ENCODE measurements at places on chromosomes 5 and 9. TPM values are rescaled to one million over a fixed set of nuclear protein-coding genes. Genes with fewer than 3 reads are reported as not detected.

DNA sequence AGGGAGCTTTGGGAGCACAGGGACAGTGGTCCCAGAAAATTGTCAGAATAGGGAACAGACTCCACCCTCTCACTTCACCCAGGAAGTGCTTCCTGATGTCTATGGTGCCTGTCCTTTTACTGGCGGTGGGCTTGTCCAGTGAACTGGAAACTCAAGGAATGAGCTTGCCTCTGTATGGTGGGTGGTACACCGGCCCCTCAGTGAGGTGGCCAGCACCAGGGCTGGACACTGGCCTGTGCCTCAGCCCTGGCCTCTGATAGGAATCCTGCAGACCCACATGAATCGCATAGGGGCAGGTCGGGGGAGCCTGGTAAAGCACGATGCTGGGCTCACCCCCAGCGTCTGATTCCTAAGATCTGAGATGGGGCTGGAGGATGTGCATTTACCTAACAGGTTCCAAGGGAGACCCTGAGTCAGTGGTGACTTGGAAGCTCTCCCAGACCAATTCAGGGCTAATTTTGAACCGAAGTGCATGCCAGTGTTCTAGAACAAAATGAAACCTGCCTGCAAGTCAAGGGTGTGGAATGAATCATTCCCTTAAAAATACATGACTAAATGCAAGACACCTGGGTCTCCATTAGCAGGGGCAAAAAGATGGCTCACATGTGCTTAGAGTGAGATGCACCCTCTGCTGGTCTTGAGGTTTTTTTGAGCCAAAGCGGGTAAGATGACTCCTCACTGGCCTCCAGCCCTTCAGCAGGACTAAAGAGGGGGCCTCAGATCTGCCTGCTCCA is 178.3 kb downstream of the HSPA4 start:
- DNase-seq = no peak

DNA sequence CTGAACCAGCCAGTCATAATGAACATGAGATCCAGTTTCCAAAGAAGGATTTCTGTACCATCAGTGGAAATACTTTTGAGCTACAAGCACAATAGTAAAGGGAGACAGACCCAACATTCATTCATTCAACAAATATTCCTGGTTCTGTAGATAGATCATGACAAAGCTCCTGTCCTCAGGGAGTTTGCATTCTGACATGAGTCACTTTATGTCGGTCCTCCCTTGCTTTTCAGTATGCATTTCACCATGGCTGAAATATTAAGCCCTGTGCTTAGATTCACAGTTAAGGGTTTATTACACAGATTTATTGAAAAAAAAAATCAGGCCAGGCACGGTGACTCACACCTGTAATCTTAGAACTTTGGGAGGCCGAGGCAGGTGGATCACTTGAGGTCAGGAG is 5.4 kb upstream of the MYOT start:
- DNase-seq = no peak

DNA sequence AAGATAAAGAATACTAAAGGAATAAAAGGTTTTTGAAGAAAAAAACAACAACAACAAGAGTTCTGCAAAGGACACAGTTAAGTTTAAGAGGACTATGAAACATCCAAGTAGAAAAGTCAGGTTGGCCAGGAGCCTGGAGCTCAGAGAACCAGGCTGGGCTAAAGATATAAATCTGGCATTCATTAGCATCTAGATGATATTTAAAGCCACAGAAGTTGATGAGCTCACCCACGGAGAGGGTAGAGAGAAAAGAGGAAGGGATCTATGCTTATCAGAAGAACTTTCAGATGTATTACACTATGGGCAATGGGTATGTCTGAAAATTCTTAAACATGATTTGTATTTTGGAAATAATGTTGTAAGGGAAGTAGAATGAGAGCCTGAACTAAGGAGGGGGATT is 9.9 kb downstream of the MIER3 start:
- DNase-seq = no peak

DNA sequence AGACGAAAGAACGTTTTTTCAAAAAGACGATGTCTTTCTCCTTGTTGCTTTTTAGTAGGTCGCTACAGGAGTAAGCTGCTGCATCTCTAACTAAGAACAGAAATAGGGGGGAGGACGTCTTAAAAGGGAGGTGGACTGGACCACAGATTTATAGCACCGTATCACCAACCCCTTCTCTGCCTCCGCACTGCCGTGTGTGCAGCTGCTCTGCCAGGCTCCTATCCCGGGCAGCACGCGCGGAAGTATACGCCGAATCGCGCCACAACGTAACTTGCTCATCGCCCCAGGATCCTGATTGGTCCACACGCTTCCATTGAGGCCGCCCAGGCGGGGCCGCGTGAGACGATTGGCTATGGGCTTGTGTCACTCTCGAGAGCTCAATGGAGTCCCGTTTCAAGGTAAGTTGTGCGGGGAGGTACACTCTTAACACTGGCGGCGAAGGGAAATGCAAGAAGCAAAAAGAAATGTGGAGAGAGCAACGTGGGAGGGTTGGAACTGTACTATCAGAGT is at the start of gene ELAVL2:
ELAVL2 (minus strand) TSS at position 121 of the 510 bp plus-strand sequence. CDS start 64,006 bp downstream, outside the sequence.
- peak; percentile 91 for DNase-seq

GRCh38 chr5:154447089-154447725 is 1.4 kb downstream of the SAP30L start:
- no peak for DNase-seq

Gene GABBR2
- total RNA-seq = 0.06 TPM

GRCh38 chr5:142152384-142152732 is 43.8 kb downstream of the NDFIP1 start:
- DNase-seq = peak; percentile 30

Gene CFAP157
- total RNA-seq = 0.86 TPM

- DNase-seq = no peak
Observed at GRCh38 chr5:98004463-98004862, 769.0 kb upstream of the RGMB start.

DNA sequence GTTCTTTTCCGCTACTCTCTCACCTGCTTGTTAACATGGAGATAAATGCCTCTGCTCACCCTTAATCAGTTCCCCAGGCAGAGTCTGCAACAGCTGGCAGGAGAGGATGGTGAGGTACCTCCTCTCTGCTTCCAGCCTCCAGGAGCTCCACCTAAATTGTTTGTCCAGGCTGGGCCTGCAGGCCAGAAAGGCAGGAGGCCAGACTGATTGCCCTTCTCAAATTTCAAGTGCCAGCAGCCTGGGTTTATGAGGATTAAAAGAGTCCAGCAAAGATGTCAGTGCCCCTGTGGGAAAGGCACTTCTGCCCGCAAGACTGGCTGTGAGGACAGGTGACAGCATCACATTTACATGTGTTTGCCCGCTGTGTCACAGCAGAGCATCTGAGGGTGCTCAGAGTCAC is 19.8 kb downstream of the CORO2A start:
- no peak for DNase-seq

Gene ZBED3
- 2.3 TPM for total RNA-seq

Gene SEMA5A
- 14.6 TPM for total RNA-seq

Gene FSD1L
- 4.3 TPM for total RNA-seq

Gene ADGRD2
- total RNA-seq = not detected

GRCh38 chr9:133592731-133593409 is 16.3 kb downstream of the FAM163B start:
- peak; percentile 27 for DNase-seq

- no peak for DNase-seq
Observed at GRCh38 chr9:88468226-88468625, 66.8 kb upstream of the NXNL2 start.

Gene LMAN2
- 198 TPM for total RNA-seq
